ENCODE measurements at places on chromosomes 13 and 19. TPM values are rescaled to one million over a fixed set of nuclear protein-coding genes. Genes with fewer than 3 reads are reported as not detected.

DNA sequence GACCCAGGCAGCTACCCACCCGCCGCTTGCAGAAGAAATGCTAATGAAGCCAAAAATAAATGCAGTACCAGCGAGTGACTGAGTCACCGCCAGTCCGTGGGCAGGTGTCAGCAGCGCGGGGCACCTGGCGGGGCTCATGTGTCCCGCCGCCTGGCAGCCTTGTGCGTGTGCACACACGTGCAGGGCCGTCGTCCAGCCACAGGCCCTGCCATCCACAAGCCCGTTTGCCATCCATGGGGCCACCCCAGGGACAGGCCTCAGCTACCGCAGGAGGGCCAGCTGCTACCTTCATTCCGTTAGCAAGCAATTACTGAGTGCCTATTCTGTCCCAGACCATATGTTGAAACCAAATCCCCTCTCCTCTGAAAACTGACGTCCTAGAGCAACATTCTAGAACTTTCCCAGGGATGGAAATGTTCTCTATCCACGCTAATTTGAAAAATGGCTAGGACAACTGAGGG is 20.5 kb downstream of the NCAN start:
- no peak for DNase-seq
- no peaks in the 10 kb centered on the region for H3K4me1 ChIP-seq
- H3K27ac ChIP-seq = no peak overlapping the region
- H3K4me3 ChIP-seq = no peak overlapping the region

DNA sequence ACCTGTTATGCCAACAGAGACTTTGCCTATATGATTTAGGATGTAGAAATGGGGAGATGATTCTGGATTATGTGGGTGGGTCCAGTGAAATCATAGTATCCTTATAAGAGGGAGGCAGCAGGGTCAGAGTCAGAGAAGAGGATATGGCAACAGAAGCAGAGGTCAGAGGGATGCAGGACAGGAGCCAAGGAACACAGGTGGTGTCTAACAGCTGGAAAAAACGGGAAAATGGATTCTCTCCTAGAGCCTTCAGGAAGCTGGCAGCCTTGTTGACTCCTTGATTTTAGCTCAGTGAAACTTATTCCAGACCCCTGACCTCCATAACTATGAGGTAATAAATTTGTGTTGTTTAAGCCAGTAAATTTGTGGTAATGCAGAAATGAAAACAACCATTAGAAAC is 28.8 kb upstream of the OXGR1 start:
- H3K4me1 ChIP-seq = no peaks in the 10 kb centered on the region
- no peaks in the 10 kb centered on the region for H3K36me3 ChIP-seq
- H3K27ac ChIP-seq = no peak overlapping the region
- H3K27me3 ChIP-seq = no peaks in the 10 kb centered on the region

- H3K4me3 ChIP-seq = no peak overlapping the region
- DNase-seq = no peak
- H3K4me1 ChIP-seq = no peaks in the 10 kb centered on the region
- no peaks in the 10 kb centered on the region for H3K27me3 ChIP-seq
- no peaks in the 10 kb centered on the region for H3K36me3 ChIP-seq
- H3K27ac ChIP-seq = no peak overlapping the region
Observed at GRCh38 chr13:91408971-91409370, 10.6 kb downstream of the GPC5 start.

ERICH4 gene
- polyA plus RNA-seq = not detected

- H3K27me3 ChIP-seq = no peaks in the 10 kb centered on the region
- no peak overlapping the region for H3K27ac ChIP-seq
- H3K4me3 ChIP-seq = no peak overlapping the region
- H3K4me1 ChIP-seq = no peaks in the 10 kb centered on the region
- no peaks in the 10 kb centered on the region for H3K36me3 ChIP-seq
- no peak for DNase-seq
Observed at GRCh38 chr13:44747179-44747578, 171.0 kb upstream of the TSC22D1 start.

KCNK6 gene
- polyA plus RNA-seq = 2.4 TPM

ZNF568 gene
- 17.1 TPM for polyA plus RNA-seq

DNA sequence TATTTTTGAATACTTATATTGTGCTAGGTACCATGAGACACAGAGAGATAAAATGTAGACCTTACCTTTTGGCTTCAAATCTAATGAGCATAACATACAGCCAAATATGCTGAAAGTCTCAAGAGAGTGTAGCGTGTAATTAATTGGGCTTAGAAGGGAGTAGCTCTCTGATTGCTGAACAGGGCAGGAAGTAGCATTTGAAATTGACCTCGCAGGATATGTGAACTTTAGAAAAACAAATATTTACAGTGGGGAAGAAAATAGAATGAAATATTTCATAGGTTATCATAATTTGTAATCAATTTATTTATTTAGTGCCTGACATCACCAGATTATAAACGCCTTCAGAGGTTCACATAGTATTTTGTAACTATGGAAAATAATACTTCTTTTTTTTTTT is 327.1 kb downstream of the RFC3 start:
- no peak for DNase-seq
- no peak overlapping the region for H3K4me3 ChIP-seq
- no peaks in the 10 kb centered on the region for H3K36me3 ChIP-seq
- no peaks in the 10 kb centered on the region for H3K4me1 ChIP-seq
- H3K27me3 ChIP-seq = no peaks in the 10 kb centered on the region
- no peak overlapping the region for H3K27ac ChIP-seq

GRCh38 chr13:30843548-30843947 is 62.5 kb upstream of the MEDAG start:
- H3K27me3 ChIP-seq = no peaks in the 10 kb centered on the region
- no peaks in the 10 kb centered on the region for H3K36me3 ChIP-seq
- no peak overlapping the region for H3K27ac ChIP-seq
- H3K4me1 ChIP-seq = no peaks in the 10 kb centered on the region
- DNase-seq = no peak

DNA sequence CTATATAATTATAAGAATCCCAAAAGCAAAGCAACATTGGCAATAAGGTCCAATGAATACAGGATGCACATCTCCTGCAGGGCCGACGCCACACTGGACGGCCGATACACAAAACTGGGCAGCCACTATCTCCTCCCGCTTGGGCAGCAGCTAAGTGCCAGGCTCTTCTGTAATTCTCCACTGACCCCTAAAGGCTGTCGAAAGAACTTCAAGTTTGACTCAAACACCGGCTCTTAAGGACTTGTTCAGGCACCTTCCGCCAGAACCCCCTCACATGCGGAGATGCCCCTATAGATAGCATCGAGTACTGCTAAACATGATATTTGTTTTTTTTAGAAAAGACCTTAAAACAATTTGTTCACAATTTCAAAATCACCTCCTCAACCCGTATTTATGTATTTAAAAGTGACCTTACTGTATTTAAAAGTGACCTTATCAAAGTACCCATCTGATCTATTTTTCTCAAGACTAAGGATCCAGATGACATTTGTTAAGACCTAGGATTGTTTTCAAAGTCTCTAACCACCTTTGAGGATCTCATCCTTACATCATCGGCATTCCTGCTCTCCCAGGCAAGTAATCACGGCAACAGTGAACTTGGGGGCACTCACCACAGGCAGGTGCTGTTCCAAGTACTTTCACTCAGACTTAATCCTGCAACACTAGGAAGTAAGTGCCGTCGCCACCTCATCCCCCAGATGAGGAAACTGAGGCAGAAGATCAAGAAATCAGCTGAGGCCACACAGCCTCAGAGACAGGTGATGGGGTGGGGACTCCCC is 77.8 kb downstream of the TUBGCP3 start:
- peaks cover 21% of the 10 kb centered on the region for H3K4me1 ChIP-seq
- H3K4me3 ChIP-seq = no peak overlapping the region
- peak overlapping the region; percentile 56 for H3K27ac ChIP-seq

ZNF540 gene
- 0.26 TPM for polyA plus RNA-seq

DNA sequence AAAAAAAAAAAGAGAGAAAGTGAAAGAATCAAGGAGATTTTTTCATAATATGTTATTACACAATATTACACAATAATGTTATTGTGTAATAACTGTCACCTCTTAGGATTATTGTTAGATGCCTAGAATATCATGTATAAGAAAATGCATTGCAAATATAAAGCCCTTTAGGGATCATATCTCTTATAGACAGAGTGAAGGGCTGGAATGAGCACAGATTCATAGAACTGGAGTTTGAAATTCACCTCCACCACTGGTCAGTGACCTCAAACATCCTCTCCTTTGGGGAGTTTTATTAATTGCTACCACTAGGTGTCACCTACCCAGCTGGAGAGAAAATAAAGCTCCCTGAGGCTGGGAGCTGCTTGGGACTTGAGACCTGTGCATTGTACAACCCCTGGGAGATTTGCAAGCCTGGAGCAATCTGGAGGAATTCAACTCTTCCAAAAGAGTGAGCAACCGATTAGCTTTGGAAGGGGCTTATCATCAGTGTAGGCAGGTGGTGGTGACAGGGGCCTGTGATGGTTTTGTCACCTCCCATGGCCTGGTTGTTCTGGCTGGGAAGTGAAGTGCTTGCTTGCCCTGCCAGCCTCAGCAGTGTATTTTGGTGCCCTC is 30.3 kb upstream of the FRY start:
- H3K4me1 ChIP-seq = peaks cover 10% of the 10 kb centered on the region
- no peak overlapping the region for H3K4me3 ChIP-seq
- no peak overlapping the region for H3K27ac ChIP-seq
- peak; percentile 78 for DNase-seq
- no peaks in the 10 kb centered on the region for H3K27me3 ChIP-seq

CCL25 gene
- polyA plus RNA-seq = not detected

GRCh38 chr13:77423296-77423695 is 96.4 kb upstream of the MYCBP2 start:
- no peak overlapping the region for H3K27ac ChIP-seq
- no peaks in the 10 kb centered on the region for H3K4me1 ChIP-seq
- no peak overlapping the region for H3K4me3 ChIP-seq
- no peaks in the 10 kb centered on the region for H3K27me3 ChIP-seq

DNA sequence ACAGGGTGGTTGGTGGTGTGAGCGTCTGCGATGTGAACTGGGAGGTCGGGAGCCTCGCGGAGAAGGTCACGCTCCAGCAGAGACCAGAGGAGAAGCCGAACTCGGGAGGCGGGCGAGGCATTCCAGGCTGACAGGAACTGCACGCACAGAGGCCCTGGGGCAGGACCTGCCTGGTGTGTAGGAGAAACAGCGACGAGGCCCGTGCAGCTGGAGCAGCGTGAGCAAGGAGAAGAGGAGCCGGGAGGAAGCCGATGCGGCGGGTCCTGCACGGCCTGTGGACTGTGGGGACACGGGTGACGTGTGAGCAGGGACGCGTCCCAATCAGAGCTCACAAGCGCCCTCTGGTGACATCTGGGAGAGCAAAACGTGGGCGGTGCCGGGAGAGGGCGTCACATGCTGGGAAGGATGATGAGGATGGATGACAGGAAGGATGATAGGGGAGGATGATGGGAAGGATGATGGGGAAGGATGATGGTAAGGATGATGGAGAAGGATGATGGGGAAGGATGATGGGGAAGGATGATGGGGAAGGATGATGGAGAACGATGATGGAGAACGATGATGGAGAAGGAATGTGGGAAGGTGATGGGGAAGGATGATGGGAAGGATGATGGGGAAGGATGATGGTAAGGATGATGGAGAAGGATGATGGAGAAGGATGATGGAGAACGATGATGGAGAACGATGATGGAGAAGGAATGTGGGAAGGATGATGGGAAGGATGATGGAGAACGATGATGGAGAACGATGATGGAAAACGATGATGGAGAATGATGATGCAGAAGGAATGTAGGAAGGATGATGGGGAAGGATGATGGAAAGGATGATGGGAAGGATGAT is 16.1 kb upstream of the MADCAM1 start:
- peak; percentile 58 for DNase-seq
- H3K4me1 ChIP-seq = no peaks in the 10 kb centered on the region
- no peak overlapping the region for H3K27ac ChIP-seq

SHISA7 gene
- not detected for polyA plus RNA-seq

DNA sequence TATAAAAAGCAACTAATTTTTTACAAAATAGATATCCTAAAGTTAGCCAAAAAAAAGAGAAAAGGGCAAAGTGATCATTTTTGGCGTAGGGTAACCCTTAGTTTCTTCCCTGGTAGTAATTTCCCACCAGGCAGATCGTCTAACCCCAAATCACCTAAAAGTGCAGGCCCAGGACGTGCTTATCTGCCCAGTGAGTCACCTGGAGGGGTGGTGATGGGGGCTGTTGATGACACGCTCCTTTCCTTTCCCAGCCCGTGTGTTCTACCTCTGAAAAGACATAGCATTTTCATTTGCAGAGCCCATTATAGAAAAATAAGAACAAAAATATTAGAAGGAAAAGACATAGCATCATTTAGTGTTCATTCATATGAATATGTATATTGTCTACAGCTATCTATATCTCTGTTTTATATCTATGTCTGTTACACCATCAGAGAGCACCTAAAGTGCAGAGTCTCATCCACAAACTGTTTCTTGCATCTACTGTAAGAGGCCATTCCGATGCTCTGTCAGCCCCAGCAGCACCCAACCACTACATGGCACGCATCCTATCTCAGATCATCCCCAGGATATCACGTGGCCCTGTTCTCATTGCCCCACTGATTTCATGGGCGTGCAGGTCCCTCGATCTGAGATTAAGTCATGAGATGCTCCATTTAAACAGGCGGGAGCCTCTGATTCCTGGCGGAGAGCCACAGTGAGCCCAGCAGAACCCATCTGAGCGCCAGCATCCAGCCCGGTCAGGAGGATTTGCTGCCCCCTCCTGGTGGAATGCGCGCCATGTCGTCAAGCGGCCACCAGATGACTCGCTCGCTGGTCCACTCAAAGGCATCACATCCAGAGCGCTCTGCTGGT is 8.5 kb upstream of the LILRB3 start:
- peak; percentile 91 for DNase-seq
- H3K36me3 ChIP-seq = no peaks in the 10 kb centered on the region
- no peaks in the 10 kb centered on the region for H3K4me1 ChIP-seq
- no peak overlapping the region for H3K4me3 ChIP-seq
- no peak overlapping the region for H3K27ac ChIP-seq

- no peak overlapping the region for H3K27ac ChIP-seq
- no peaks in the 10 kb centered on the region for H3K36me3 ChIP-seq
- no peak overlapping the region for H3K4me3 ChIP-seq
- no peaks in the 10 kb centered on the region for H3K27me3 ChIP-seq
- DNase-seq = no peak
Observed at GRCh38 chr13:19181021-19181620, 503 bp downstream of the TUBA3C start.

DNA sequence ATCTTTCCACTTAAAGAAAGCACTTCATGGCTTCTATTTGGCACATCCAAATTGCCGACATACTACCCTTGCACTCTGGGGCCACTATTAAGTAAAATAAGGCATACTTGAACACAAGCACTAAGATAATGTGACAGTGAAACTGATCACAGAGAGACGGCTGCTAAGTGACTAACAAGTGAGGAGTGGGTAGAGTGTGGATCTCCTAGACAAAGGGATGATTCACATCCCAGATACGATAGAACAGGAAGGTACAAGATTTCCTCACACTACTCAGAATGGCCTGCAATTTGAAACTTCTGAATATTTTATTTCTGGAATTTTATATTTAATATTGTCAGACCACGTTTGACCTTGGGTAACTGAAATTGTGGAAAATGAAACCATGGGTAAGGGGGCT is 1721.8 kb upstream of the SPRY2 start:
- no peak for DNase-seq
- H3K4me1 ChIP-seq = peaks cover 8% of the 10 kb centered on the region
- no peak overlapping the region for H3K4me3 ChIP-seq

GNA15 gene
- polyA plus RNA-seq = not detected

CYP2S1 gene
- 2.3 TPM for polyA plus RNA-seq

Measured in cardiac muscle cell (in vitro differentiated cells and primary cell).